Activated CD8-positive, alpha-beta memory T cell treated with anti-CD3 and anti-CD28 coated beads, Interleukin-2, amount 10 ng/mL, durations not matched to agents 7 days and 5 days (primary cell): ENCODE measurements at places on chromosomes 16 and 17. TPM values are rescaled to one million over a fixed set of nuclear protein-coding genes. Genes with fewer than 3 reads are reported as not detected.

The ZFHX3 gene
- 1.9 TPM for total RNA-seq

The MYH3 gene
- 4.1 TPM for total RNA-seq

The GNAO1 gene
- total RNA-seq, result 1.5 TPM

DNA sequence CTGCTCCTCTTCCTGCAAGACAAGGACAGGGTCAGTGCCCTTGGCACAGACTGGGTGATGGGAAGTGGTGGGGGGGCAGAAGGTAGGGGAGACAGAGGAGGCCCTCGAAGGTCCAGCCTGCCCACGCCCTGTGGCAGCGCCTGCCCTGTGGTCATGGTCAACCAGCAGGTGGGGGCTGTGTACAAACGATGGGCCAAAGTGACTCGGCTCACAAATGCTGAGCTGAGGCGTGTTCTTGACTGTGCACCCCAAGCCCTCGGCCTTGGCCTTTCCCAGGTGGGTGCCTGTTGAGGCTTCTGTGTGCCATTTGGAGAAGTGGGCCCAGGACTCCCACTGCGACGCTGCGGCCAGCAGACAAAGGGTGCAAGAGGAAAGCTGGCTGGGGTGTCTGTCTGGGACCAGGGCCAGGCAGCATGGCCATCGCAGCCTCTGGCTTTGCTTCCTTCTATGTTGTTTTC is 22.6 kb downstream of the MXRA7 start:
- DNase-seq, result no peak

DNA sequence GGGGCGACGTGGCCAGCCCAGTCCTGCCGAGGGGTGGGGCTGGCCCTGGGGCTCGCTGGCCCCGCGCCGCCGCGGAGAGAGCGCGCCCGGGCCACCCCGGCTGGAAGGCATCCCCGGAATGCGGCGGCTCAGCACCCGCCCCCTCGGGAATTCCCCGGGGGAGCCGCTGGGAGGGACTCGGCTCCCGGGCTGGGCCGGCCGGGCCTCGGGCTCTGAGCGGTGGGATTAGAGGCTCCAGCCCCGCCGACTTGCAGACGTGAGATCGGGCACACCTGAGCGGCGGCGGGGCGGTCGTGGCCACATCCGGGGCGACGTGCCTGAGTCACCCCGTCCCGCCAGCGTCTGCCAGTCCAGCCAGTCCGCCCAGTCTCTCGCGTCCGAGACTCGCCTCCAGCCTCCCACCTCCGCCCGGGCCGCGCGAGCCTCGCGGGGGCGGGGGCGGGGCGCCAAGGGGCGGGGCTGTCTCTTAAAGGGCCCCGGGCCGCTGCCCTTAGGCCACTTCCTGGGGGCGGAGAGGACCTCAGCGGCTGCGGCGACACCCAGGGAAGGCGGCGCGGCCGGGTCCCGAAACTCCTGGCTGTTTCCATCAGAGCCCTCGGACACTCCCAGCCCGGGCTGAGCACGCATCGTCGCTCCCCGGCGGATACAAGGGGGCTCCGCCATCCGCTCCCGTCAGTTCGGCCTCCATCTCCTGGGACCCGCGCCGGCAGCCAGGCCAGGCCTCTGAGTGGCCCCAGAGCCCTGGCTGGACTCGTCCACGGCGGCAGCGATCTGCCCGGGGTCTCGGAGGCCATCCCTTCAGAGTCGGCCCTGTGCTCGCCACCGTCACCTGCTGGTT is at the start of gene KCTD11:
Gene KCTD11, plus strand, starts transcription at position 498 of the 838 bp plus-strand sequence.
- DNase-seq, result peak; percentile 91

DNA sequence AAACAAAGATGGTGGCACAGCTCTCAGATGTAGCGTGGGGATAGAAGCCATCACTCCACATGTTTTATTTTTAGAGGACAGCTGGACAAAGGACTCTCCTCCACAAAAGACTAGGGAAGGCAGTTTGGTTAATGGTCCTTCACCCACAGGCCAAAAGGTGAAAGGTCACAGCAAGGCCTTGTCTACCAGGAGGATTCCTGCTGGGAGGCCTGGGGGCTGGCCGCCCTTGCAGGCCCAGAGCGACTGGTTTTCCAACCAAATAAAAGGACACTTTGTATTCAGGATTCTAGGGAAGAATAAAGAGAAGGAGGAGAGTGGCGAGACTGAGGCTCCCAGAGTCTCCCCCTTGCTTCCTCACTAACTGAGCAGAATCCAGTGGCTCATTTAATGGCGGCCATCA is 94.3 kb downstream of the AXIN2 start:
- no peak for DNase-seq

DNA sequence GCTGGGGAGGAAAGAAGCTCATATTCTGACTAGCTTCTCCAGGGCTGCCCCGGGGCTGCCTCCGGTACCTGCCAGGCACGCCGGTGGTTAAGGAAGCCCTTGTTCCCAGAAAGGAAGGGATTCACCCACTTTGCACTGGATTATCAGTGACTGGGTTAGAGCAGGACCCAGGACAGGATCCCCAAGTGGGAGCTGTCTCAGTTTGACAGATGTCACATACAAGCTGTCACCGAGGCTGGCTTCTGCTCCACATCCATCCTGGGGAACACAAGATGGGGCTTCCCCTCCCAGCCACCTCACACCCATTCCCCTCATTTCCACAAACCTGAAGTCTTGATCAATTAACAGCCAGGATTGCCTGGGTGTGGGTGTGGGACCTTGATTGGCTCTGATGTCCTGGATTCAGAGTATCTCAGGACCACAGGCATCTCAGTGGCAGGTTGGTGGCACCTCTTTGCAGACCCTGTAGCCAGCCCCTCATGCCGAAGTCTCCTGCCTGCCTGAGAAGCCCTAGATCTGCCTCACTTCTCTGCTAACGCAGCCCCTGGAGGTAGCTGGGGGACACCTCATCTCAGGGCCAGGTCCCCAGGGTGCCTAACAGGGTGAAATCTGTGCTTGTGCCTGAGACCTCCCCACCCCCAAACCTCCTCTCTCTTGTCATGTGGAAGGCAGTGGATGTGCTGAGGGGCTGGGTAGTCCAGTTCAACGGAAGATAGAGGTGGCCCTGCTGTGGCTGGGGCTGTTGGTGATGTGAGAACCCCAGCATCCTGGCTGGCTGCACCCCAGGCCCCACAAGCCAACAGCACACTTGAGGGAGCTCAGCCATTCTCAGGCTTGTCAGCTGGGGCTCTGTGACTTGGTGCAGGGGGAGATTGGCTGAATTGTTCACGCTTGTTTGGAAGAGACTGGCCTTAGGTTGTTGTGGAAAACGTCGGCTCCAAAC is 1.4 kb downstream of the CACNG5 start:
- no peak for DNase-seq
